Stimulated activated naive CD4-positive, alpha-beta T cell treated with Interleukin-2 at 50 U/mL for 16 hours (primary cell): ENCODE measurements at places on chromosomes 11 and 22.

- no peak for DNase-seq
Measured at GRCh38 chr11:22234743-22235142, 41.9 kb downstream of the ANO5 start.

DNA sequence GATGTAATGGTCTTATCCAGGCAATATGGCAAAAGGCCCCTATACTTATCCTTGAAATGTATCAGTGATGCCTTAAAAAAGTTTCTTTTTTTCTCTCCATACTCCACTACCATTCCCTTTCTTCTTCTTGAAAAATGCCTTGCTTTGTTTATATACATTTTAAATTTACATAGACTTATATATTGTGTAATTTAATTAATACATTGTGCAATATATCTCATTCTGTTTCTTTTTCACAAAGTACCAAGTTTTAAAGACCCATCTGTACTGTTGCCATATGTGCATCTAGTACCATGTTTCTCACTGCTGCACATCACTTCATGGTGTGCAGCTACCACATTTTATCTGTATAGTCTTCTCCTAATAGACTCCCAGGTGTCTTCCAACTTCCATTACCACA lies 7.5 kb downstream of the MMP8 start:
- no peak for DNase-seq

GRCh38 chr11:4433856-4434255 lies 15.2 kb upstream of the OR52K2 start:
- DNase-seq: no peak

DNA sequence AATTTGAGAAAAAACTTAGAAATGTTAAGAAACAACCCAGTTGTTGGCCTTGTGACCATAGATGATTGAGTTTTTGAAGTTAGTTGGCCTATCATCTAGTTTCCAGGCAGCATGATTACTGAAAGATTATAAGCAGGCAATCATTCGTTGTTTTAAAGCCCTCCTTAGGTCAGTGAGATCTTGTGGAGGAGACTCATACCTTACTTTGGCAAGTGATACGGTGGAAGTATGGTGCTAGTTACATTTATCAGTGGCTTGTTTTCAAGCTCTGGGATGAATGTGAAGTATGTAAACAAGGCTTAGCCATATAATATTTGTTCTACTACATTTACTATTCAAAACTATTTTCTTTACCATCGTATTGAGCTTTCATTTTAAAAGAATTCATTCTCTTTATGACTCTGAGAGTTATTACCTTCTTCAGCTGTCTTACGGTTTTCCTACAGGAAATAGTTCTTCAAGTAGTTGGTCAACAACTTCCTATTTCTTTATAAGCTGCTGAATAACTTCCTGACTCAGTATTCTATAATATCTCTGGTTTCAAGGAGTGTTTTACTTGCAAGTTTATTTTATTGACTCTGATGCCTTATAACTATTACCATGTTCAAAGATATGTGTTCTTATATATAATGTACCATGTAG lies 7.3 kb downstream of the YAP1 start:
- DNase-seq: no peak

DNA sequence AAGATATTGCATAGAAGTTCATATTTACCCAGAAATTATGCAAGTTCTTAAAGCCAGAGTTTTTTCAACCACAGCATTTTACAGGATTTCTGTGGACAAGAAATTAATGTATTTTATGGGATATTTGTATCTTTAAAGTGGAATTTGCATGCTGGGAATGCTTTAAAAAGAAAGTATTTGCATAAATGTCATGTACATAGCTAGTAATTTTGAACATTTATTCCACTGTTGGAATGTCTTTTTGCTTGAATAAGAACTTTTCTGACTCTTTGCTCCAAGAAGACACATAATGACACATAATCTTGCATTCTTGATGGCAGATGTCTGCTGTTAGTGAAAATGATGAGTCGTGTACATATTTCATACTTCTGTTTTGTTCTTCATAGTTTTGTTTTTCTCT lies 66.6 kb downstream of the ATXN10 start:
- no peak for DNase-seq

DNA sequence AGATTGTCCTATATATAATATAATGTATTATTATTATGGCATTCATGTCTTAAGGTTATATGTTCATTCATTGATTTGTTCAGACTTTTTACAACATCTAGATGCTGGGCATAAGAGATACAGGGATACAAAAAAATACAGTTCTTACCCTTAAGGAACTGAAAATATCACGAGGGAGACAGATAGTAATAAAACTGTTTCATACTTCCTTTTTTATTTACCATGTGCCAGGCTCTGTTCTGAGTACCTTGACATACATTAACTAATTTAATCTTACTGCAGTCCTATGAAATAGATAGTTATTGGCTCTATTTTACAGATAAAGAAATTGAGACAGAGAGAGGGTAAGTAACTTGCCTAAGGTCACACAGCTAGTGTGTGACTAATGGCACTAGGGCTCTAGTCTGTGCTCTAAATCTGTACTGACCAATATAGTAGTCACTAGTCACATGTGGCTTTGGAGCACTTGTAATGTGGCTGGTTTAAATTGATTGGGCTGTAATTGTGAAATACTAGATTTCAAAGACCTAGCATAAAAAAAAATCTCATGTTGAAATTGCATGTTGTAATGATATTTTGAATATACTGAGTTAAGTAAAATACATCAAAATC lies 21.3 kb downstream of the TRIM44 start:
- no peak for DNase-seq

DNA sequence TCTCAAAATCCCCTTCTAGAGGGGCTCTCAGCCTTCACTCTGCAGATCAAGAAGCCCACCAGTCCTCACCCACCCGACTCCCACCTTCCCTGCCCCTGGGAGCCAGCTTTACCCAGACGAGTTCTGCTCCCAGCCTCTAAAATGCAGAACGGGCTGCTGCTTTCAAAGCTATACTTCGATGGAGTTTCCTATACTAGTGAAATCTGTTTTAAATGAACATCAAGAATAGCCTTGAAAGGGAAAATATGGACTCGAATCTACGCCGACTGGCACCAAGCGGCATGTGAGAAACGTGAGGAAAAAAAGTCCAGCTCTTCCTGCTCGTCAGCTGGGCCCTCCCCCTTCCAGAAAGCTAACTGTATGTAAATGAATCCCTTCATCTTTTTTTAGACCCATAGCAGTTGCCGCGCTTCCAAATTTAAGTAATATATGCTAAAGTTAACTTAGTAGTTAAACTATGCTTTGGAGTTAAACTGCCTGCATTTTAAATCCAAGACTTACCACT lies 211.7 kb downstream of the NTM start:
- DNase-seq: no peak

DNA sequence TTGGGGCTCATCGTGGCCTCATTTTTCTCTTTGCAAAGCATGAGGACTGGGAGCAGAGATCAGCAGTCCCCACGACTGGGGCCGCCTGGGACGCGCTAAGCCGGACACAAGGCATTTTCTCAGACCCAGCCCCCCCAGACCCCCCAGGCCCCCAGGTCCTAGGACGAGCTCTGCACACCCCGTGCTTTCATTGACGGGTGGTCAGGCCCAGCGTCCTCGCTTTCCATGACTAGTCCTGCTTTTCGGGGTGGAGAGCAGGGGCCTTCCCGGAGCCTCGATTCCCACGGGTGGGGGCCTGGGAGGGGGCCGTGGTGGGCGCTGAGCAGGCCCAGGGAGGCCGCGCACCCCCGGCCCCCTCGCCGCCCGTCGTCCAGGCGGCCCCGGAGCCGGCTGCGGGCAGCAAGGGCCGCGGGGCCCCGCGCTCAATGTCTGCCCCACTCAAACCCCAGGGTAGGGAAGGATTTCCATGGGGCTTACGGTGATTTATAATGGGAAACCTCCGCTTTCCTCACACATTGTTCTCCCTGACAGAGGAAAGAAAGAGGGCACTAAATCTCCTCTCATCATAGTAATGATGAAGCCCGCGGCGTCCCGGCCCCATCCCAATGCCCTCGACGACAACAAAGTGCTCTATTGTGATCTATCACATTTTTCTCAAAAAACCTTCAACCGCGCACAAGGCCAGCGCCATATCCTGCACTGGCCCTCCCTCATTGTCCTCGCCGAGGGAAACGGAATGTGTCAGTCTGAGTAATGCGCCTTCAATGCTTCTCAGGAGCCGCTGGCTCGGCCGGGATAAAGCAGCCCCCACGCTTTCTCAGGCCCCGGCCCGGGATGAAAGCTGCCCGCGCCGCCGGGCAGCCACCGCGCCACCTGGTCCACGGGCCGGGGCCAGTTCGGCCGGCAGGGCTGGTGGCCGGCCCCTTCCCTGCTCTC lies 10.4 kb upstream of the LINC01488 start:
- no peak for DNase-seq

- DNase-seq: no peak
Measured at GRCh38 chr11:108666373-108666772, 1.5 kb downstream of the DDX10 start.

DNA sequence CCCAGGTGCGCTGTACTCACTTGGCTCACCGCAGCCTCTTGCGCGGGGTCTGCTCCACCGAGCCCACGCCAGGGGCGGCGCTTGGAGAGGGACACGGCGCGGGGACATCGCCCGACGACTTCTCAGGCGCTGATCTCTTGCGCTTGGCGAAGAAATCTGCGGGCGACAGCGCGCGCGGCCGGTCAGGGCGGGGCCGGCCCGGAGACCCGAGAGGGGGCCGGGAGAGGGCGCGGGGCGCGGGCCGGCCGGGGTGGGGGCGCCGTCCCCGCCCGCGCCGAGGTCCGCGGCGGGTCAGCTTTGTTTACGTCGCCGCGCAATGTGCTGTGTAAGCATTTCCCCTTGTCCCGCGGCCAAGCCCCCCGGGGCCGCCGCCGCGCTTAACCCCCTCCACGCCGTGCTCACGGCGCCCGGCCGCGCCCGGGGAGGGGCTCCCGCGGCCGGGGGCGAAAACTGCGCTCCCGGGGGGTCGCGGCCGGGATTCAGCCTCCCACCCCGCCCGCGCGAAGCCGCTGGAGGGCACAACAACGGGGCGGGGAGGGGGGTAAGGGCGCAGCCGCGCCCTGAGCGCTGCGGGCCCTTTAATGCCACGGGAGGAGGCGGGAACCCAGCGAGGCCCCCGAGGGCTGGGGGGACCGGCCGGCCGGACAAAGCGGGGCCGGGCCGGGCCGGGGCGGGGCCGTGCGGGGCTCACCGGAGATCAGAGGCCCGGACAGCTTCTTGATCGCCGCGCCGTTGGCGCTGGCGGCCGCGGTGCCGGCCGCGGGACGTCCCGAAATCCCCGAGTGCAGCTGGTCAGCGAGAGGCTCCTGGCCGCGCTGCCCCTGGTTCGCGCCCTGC lies 1.4 kb downstream of the CDKN1C start:
- no peak for DNase-seq

GRCh38 chr22:28012832-28013460 lies 93.9 kb upstream of the PITPNB start:
- no peak for DNase-seq

DNA sequence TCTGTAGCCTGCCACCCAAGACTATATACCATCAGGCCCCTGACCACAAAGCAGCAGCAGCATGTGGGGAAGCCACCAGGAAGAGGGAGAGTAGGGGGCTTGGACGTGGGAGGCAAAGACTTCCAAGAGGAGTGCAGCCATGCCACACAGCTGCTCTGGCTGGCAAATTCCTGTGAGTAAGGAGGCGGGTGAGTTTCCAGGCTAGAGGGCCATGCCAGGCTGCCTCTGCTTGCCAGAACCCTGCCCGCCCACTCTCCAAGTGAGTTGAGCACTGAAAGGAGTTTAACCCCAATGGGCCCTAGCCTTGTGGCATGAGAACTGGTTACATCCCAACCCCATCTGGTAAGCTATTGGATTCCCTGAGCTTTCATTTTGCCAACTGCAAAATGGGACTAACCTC lies 4.7 kb upstream of the DGAT2 start:
- DNase-seq: no peak

DNA sequence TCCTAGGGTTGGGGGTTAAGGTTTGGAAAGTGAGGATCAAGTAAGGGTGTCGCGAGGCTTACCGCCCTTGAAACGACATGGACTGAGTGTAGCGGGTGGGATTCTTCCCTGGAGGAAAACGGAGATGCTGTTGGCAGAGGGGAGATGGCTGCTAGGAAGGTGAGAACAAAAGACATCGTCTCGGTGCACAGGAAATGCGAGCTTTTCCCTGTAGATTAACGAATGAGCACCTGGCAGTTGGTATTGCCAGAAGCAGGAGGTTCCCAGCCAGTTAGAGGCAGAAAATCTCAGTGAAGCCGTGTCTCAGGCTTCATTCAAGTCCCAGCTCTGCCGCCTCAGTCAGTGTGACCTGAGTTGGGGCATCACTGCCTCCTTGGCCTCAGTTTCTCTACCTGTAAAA lies 1.4 kb upstream of the LHFPL7 start:
- DNase-seq: no peak

DNA sequence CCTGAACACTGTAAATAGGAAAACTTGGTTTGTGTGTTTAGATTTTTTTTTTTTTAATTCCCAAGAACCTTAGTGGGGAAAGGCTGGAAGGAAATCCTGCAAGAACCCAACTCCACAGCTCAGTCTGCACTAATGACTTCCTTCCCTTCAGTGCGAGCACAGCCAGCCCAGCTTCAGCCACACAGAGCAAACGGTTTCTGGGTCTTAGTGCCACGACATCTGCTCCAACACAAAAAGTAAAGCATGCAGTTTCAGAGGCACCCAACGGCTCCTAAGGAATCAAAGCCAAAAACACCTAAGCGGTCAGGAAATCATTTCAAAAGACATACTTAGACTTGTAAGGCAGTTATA lies 236.1 kb downstream of the TTC28 start:
- no peak for DNase-seq

- no peak for DNase-seq
Measured at GRCh38 chr22:41713004-41713403, 13.7 kb downstream of the MEI1 start.

- no peak for DNase-seq
Measured at GRCh38 chr11:10515418-10515817, 25.6 kb downstream of the RNF141 start.

DNA sequence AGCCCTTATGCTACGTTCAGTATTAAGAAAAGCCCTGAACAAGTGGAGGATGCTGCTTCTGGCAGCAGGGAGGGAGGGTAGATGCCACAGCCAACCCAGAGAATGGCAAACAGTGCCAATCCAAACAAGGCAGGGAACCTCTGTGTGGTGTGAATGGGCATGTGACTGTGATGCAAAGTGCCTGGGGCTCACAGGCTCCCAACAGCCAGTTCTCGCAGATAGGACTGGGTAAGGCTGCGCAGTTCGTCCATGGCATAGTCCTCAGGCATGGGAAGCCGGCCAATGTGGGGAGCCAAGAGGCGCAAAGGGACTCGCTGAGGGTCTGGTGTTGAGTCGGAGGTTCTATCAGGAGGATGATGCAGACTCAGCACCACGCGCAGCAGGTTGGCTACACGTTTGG lies 4.8 kb upstream of the CHRNA10 start:
- no peak for DNase-seq

- DNase-seq: no peak
Measured at GRCh38 chr11:69044111-69045013, 4.4 kb upstream of the TPCN2 start.

DNA sequence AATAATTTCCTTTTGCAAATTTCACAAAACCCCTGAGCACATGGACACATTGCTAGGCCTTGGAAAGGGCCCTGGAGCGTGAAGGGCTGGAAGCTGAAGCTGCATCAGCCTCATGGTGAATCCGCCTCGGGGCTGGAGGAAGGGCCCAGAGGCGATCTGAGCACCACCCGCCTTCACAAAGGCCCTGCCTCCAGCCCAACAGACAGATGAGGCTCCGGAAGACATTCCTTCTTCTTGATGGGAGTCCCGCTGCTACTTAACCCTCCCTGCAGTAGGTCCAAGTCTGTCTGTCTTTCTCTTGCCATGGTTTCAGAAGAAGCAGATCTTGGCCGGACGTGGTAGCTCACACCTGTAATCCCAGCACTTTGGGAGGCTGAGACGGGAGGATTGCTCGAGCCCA lies 16.5 kb downstream of the ARRB1 start:
- no peak for DNase-seq

- DNase-seq: no peak
Measured at GRCh38 chr11:26792941-26793340, 71.1 kb upstream of the SLC5A12 start.

GRCh38 chr11:18375941-18376340 lies 18.4 kb upstream of the LDHA start:
- no peak for DNase-seq
